Mesenteric fat pad (tissue), 1 donor: ENCODE measurements at places on chromosomes 4 and X.

- no peak for DNase-seq
Observed at GRCh38 chr4:5204781-5205180, 153.5 kb downstream of the STK32B start.

DNA sequence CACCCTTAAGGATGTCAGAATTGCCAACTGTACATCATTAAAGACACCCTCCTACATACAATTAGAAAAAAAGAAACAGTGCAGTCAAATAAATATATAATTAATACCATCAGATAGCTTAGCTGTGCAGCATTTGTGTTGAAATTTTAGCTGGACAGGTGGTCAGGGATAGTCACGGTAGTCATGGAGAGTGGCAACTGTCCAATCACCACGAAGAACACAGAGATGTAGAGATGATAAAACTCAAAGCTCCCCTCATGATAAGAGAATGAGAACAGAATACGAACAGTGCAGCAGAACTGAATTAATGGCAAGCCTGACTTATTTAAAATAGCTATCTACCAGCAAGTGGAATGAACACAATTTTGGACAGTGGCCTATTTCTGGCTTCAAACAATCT is 27.2 kb downstream of the SLC39A8 start:
- no peak for DNase-seq

GRCh38 chr4:107857741-107858140 is 33.0 kb downstream of the SGMS2 start:
- no peak for DNase-seq

- no peak for DNase-seq
Observed at GRCh38 chrX:119359618-119360382, 39.3 kb upstream of the SLC25A43 start.

- no peak for DNase-seq
Observed at GRCh38 chr4:67465763-67466052, 79.6 kb downstream of the CENPC start.

DNA sequence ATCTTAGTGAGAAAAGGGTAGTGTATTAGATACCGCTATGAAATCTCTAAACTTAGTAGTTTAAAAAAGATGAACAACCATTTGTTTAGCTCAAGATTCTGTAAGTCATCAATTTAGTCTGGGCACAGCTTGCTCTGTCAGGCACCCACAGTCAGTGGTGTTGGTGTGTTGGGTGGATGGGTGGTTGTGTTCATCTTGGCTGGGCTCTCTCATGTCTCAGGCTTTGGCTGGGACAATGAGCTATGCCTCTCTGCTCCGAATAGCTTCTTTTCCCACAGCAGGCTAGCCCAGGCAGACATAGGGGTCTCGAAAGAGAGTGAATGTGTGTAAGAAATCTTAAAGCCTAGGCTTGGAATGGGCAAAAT is 127.0 kb upstream of the GATB start:
- no peak for DNase-seq

DNA sequence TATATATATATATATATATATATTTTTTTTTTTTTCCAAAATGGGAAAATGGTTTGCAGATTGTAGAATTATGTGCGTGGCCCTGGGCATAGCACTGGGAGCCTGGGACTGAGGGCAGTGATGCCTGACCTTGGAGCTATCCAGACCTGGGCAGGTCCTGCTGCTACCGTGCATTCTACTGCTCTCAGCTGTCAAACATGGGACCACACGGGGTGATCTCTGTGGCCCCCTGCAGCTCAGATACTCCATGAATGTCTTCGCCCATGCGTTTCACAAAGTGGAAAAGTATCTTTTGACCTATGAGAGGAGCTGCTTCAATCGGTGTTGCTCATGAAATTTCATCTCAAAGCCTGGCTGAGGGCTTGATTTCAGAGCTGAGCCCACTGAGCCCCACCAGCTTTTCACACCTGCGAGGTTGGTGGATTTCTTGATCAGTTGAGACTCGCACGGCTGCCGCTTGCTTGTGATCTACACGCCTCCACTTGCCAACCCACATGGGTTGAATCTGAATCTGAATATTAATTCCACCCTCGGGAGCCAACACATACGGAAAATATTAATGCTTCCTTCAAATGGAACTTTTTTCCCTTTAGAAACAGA is 35.7 kb downstream of the ING2 start:
- DNase-seq, result no peak

GRCh38 chr4:8850074-8850829 is 21.4 kb downstream of the HMX1 start:
- no peak for DNase-seq

DNA sequence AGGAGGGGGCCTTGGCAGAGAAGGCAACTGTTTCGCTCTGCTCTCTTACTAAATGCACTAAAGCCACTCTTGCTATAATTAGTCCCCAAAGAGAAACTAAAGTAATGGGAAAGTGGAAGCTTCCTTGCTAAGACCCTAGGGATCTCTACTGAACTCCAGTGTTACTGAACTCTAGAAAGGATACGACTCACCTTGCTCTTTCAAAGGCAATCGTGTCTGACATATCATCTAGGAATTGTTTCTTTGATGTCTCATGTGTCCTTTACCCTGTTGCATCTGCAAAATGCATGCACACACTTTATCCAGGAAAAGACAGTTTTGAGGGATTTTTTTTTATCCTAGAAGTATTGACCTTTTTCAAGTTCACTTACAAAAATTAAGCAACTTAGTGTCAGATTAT is 148.1 kb upstream of the FAM9B start:
- DNase-seq, result no peak

DNA sequence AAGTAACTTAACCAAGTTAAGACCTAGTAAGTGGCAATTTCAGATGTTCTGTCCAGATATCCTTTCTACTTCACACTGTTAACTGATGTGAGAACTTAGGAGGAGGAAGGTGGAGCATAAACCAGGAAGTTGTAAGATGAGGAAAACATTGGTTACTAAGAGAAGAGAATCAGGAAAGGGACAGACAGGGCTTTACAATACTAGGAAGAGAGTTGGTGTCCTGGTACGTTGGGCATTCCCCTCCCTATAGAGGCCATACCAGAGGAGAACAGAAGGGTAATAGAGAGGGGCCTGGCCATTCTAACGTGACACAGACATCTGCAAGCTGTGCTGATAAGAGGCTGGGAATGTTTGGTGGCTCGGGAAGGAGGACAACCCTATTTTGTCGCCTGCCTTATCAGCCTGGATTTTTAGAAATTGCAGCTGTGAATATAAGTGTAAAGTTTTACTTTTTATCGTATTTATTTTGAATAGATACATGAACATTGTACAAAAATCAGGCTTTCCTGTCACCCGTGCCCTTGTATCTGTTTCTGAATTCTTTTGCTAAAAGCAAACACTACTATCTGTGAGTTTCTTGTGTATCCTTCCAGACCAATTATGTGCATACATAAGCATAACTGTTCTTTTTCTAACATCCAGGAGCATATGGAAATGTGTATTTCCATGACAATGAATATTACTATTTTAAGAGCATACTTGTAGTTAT is 53.5 kb upstream of the HPRT1 start:
- DNase-seq, result no peak

- no peak for DNase-seq
Observed at GRCh38 chrX:71632923-71633657, 14.8 kb upstream of the CXCR3 start.
